ENCODE measurements at places on chromosomes 4 and X. TPM values are rescaled to one million over a fixed set of nuclear protein-coding genes. Genes with fewer than 3 reads are reported as not detected.

The PLK4 gene
- 5.5 TPM for total RNA-seq

The BEX1 gene
- total RNA-seq, result not detected

The NOX1 gene
- 1.9 TPM for total RNA-seq

The CSAG1 gene
- not detected for total RNA-seq

The UTP14A gene
- 11.2 TPM for total RNA-seq

The ADH1C gene
- total RNA-seq, result 0.68 TPM

The GPR119 gene
- total RNA-seq, result not detected

The PF4V1 gene
- total RNA-seq, result not detected

The PHF8 gene
- total RNA-seq, result 24.9 TPM

The GJB1 gene
- 0.19 TPM for total RNA-seq

The CYLC1 gene
- not detected for total RNA-seq

The GUCY1A1 gene
- 1.5 TPM for total RNA-seq

The SPANXN4 gene
- not detected for total RNA-seq

The FRMD7 gene
- 0.88 TPM for total RNA-seq

The GALNTL6 gene
- 0.49 TPM for total RNA-seq

The NRK gene
- total RNA-seq, result 0.05 TPM

The HELT gene
- total RNA-seq, result 1.9 TPM

The SPIN2A gene
- total RNA-seq, result not detected

The STOX2 gene
- total RNA-seq, result 12.2 TPM

The PASD1 gene
- not detected for total RNA-seq

The ZFP42 gene
- total RNA-seq, result not detected

The HPGD gene
- total RNA-seq, result 253 TPM

The RIPPLY1 gene
- not detected for total RNA-seq

The SYNPO2 gene
- 16.5 TPM for total RNA-seq

The NLGN4X gene
- total RNA-seq, result 0.46 TPM

The ZBTB49 gene
- total RNA-seq, result 29.5 TPM

The PCDH10 gene
- total RNA-seq, result not detected

The RAB39B gene
- 0.08 TPM for total RNA-seq

The INTS6L gene
- 9.2 TPM for total RNA-seq

The CXCL8 gene
- 0.86 TPM for total RNA-seq

The SATL1 gene
- total RNA-seq, result 0.10 TPM

The TEX13D gene
- total RNA-seq, result not detected

The CXorf65 gene
- total RNA-seq, result not detected

The CD38 gene
- total RNA-seq, result 0.13 TPM

The GAGE13 gene
- not detected for total RNA-seq

The ADH6 gene
- 22.5 TPM for total RNA-seq

The CCNB3 gene
- 0.36 TPM for total RNA-seq

The MAP3K15 gene
- 0.15 TPM for total RNA-seq

The SPACA5 gene
- not detected for total RNA-seq

The CENPE gene
- 1.2 TPM for total RNA-seq

The CDX4 gene
- not detected for total RNA-seq

The SSX3 gene
- not detected for total RNA-seq

The CHRNA9 gene
- total RNA-seq, result 0.27 TPM

The FRAS1 gene
- total RNA-seq, result 0.83 TPM

The ZNF275 gene
- total RNA-seq, result 4.7 TPM

The GSX2 gene
- 1.8 TPM for total RNA-seq

The L1CAM gene
- total RNA-seq, result 12.0 TPM

The CNGA1 gene
- total RNA-seq, result 6.3 TPM

The LGI2 gene
- total RNA-seq, result 0.52 TPM

The NALF2 gene
- 0.19 TPM for total RNA-seq

The EPHA5 gene
- total RNA-seq, result 0.63 TPM

The APLN gene
- total RNA-seq, result 0.16 TPM

The LDB2 gene
- 5.4 TPM for total RNA-seq

The BBS12 gene
- total RNA-seq, result 3.8 TPM

The XAGE3 gene
- not detected for total RNA-seq

All from lower leg skin (tissue), 4 donors.